ENCODE measurements at places on chromosomes 6 and 20. TPM values are rescaled to one million over a fixed set of nuclear protein-coding genes. Genes with fewer than 3 reads are reported as not detected.

DNA sequence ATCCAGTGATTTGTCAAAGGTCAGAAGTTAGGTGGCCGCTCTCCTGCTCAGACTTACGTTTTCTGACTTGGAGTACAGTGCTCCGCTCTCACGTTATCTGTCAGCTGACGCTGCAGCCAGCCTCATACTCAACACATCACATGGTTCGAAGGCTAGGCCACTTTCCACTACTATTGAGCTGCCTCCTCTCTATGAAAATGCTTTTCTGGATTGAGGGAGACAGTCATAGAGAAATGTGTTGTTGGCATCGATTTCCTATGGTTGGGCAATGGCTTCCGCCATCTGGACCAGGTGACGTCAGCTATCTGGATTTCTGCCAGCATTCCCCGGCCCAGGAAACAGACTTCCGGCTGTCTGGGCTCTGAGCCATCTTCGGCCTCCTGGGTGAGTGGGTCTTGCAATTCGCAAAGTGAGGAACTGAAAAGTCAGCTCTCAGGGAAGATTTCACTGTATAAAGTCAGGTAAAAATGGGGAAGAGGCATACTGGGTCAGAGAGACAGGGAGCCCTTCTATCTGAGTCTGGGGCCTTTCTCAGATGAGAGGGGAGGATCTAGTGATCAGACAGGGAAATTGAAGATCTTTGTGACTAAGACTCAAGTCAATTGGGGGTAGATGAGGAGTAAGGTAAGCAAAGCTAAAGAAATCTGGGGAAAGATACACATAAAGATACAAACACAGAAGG is 37.5 kb upstream of the IER3 start:
- no peaks in the 10 kb centered on the region for H3K27me3 ChIP-seq
- H3K4me3 ChIP-seq, result no peak overlapping the region
- no peaks in the 10 kb centered on the region for H3K36me3 ChIP-seq
- no peak for DNase-seq
- no peak overlapping the region for H3K27ac ChIP-seq

DNA sequence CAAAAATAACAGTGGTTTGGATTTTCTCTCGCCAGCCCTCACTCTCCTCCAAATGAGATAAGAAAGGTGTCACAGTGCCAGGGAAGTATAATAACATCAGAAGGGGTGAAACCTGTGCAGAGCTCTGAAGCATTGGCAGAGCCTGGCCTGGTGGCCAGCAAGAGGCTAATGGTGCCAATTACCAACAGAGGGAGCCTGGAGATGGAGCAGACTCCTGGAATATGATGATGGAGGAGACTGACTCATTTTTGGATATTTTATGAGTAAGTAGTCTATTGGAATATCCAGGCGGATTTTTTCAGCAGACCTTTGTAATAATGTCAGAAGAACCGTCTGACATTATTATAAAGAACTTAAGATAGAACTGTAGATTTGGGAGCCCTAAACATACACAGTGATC is 442.6 kb upstream of the MARCKS start:
- H3K4me3 ChIP-seq, result no peak overlapping the region
- no peak for DNase-seq
- H3K4me1 ChIP-seq, result no peaks in the 10 kb centered on the region

DNA sequence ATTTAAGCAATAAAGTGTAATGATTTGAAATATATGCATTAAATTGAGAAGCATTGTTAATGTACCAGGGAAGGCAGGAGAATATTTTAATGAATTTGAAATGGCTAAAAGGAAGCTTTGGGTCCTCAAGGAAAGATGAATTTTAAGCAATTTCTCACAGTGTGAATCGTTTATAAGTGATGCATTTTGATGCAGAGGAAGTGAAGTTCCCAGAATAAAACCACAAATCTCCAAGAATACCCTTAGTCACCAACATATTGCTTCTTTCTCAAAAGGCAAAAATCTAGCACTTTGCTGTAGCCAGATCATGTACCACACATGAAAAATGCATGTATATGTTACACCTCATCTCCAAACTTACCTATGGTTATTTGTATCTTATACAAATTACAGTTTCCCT is 11.7 kb downstream of the TPD52L1 start:
- H3K4me1 ChIP-seq, result no peaks in the 10 kb centered on the region
- H3K36me3 ChIP-seq, result no peaks in the 10 kb centered on the region
- H3K4me3 ChIP-seq, result no peak overlapping the region
- H3K27me3 ChIP-seq, result peaks cover 18% of the 10 kb centered on the region
- DNase-seq, result no peak

DNA sequence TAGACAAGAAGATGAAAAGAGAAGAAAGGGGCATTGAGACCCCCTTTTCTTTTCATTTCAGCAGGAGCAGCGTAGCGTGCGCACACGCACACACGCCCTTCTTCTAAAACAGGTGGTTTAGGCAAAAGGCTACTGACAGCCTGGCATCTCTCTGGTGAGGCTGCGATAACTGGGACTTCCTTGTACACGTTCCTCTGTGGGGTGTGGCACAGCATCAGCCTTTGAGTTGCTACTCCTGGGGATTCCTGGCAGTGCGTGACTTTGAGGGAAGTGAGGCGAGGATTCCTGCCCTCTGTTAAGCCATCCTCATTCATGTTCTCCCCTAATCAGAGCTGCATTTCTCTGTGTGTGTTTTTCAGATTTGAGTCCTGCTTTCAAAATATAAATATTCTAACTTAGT is 94.7 kb downstream of the TMEM170B start:
- H3K27me3 ChIP-seq, result no peaks in the 10 kb centered on the region
- H3K36me3 ChIP-seq, result no peaks in the 10 kb centered on the region

- H3K4me1 ChIP-seq, result peaks cover 32% of the 10 kb centered on the region
- H3K27me3 ChIP-seq, result peaks cover 17% of the 10 kb centered on the region
- H3K36me3 ChIP-seq, result no peaks in the 10 kb centered on the region
- peak; percentile 84 for DNase-seq
- peak overlapping the region; percentile 2 for H3K4me3 ChIP-seq
Measured at GRCh38 chr6:138109042-138109997, 2.1 kb upstream of the PERP start.

- peaks cover 38% of the 10 kb centered on the region for H3K4me1 ChIP-seq
- peaks cover 4% of the 10 kb centered on the region for H3K27me3 ChIP-seq
- peak overlapping the region; percentile 75 for H3K27ac ChIP-seq
- peaks cover 39% of the 10 kb centered on the region for H3K36me3 ChIP-seq
- H3K4me3 ChIP-seq, result peak overlapping the region; percentile 90
- peak; percentile 43 for DNase-seq
Measured at GRCh38 chr6:109441069-109441816, 719 bp downstream of the SMPD2 start.

DNA sequence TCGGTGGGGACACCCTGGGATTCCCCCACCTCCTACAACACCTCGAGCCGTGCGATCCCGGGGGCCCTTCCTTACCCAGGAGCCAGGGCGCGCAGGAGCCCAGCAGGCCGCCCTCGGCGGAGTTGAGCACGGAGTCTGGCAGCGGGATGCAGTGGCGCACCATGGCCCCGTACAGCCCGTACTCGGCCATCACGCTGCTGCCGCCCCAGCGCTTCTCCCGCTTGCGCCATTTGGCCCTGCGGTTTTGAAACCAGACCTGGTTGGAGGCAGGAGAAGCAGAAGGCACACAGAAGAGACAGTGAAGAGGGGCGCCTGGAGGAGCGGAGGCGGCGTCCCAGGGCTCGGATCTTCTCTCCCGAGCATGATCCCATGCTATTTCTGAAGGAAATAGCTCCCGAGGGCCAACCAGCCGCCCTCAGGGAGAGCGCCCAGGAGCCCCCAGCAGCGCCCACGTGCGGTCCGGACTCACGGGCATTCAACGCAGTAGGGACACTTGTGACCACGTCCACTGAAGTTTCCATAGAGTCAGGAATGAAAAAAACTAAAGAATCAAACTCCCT is 4.3 kb downstream of the VSX1 start:
- peaks cover 6% of the 10 kb centered on the region for H3K4me1 ChIP-seq
- no peak overlapping the region for H3K27ac ChIP-seq
- peaks cover 2% of the 10 kb centered on the region for H3K36me3 ChIP-seq
- H3K4me3 ChIP-seq, result no peak overlapping the region
- DNase-seq, result no peak

DNA sequence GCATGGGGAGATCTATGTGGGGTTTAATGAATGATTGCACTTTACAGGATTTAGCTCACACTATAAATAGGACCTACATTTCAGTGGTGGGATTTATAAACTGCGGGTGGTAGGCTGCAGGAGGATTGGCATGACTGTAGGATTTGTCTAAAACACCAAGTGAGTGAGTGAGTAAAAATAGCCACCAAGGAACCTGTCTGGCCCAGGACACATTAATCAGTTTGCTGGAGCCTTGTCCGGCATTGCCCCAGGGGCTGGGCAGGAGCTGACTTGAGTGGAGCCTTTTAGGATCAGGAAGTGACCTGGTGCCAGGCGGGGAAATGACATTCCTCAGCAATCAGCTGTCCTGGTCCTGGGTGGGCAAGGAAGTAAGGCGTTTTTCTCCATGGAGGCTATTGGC is 278.7 kb upstream of the PRND start:
- no peak overlapping the region for H3K4me3 ChIP-seq
- no peaks in the 10 kb centered on the region for H3K36me3 ChIP-seq
- no peak overlapping the region for H3K27ac ChIP-seq
- DNase-seq, result no peak
- no peaks in the 10 kb centered on the region for H3K4me1 ChIP-seq

DNA sequence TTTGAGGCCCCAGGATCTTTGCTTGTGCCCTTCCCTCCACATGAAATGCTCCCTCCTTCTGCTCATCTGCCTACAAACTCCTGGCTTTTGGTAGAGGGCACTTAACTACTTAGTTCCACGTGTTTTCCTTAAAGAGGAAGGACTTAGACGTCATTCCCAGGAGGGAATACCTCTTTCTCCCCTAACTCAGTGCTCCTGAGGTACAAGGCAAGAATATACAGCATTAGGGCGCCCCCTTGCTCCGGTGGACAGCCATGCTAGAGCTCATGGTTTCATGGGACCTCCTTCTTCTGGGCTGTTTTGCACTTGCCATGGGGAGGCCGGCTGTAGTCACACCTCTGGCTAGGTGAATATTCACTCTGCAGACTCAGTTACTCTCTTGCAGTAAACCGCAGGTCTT is 93.8 kb upstream of the LY86 start:
- peaks cover 5% of the 10 kb centered on the region for H3K4me1 ChIP-seq
- peak; percentile 32 for DNase-seq
- H3K36me3 ChIP-seq, result no peaks in the 10 kb centered on the region
- peaks cover 22% of the 10 kb centered on the region for H3K27me3 ChIP-seq

The SIGLEC1 gene
- total RNA-seq, result not detected

DNA sequence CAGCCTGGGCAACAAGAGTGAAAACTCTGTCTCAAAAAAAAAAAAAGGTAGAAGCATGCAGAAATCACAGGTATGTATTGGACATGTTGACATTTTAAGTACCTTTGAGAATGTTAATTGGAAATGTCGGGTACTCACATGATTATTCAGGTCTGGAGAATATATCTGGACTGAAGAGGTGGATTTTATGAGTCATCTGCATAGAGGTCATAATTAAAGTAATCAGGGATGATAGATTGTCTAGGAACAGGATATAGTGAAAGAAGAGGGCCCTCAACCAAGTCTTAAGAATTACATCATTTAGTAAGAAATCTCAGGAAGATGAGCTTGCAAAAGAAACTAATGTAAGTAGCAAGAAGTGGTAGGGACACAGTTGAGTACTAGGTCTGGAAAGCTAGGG is 212.5 kb downstream of the UTRN start:
- H3K27me3 ChIP-seq, result no peaks in the 10 kb centered on the region
- peaks cover 17% of the 10 kb centered on the region for H3K4me1 ChIP-seq
- H3K36me3 ChIP-seq, result peaks cover 64% of the 10 kb centered on the region

The PKIB gene
- total RNA-seq, result 0.86 TPM

The ADGB gene
- total RNA-seq, result not detected

- no peaks in the 10 kb centered on the region for H3K4me1 ChIP-seq
- no peak overlapping the region for H3K4me3 ChIP-seq
- no peak for DNase-seq
- no peaks in the 10 kb centered on the region for H3K36me3 ChIP-seq
- no peak overlapping the region for H3K27ac ChIP-seq
Measured at GRCh38 chr6:100152201-100152600, 158.2 kb upstream of the MCHR2 start.

DNA sequence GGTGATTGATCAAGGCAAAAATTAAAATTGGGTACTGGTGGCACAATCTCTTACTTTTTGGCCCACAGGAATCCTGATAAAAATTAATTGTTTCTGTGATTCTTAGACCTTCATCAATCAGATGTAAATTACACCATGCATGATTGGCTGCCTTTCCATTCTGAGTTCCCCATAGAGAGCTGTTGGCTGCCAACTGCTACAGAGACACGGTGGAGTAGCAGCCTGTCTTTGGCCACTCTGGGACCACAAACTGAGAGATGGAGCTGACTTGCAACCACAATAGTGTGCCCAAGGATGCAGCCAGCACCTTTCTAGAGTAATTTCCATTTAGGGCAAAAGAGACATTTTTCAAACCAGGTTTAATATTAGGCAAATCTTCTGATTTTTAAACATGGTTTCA is 274.3 kb upstream of the MMS22L start:
- H3K27me3 ChIP-seq, result no peaks in the 10 kb centered on the region
- DNase-seq, result no peak
- H3K4me3 ChIP-seq, result no peak overlapping the region
- H3K27ac ChIP-seq, result no peak overlapping the region
